Stimulated activated CD4-positive, alpha-beta T cell treated with anti-CD3 and anti-CD28 coated beads, Interleukin-1b, Interleukin-23, amount 100 ng/mL, for 1 hour (primary cell): ENCODE measurements at places on chromosomes 7 and 10.

DNA sequence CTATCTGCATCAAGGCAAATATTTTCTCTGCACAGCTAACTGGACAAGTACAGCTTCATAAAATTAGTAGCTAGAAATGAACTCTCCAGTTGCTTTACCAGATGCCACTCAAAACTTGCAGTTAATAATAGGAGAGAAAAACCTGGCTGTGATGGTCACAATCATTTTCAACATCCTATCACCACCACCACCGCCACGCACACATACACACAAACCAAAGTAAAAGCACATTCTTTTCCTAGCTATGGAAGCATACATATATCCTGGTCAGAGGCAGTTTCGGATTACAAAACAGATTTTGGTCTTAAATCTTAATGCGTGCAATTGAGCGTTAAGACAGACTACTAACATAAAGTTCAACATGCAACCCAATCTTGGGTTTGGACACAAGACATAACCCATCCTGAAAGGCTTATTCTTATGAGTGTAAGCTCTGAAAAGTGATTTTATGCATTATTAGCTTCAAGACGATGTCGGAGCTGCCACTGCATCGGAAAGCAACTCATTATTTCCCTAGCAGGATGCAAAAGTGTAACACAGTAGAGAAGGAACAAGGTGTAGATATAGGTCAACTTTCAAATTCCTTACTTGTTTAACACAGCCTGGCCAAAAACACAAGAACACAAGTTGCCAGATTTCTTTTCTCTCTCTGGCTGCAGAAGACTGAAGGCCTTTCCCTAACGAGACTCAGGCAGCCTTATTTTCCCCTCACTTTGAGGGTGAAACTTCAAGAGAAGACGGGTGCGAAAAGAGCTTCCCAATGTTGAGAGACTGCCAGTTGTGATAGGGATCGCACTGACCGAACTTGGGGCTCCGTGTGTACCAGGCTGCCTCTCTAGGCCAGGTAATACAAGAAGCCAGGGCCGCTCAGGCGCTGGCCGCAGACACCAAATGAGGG, 1.2 kb downstream of the CACUL1 start:
- no peak for DNase-seq

GRCh38 chr7:19117091-19117869, at the start of gene TWIST1:
Gene TWIST1 (minus strand): TSS chr7:19117636. CDS start chr7:19117321, 315 bp downstream.
- no peak for DNase-seq

- DNase-seq, result no peak
Measured at GRCh38 chr10:131109726-131110125, 201.8 kb downstream of the TCERG1L start.

DNA sequence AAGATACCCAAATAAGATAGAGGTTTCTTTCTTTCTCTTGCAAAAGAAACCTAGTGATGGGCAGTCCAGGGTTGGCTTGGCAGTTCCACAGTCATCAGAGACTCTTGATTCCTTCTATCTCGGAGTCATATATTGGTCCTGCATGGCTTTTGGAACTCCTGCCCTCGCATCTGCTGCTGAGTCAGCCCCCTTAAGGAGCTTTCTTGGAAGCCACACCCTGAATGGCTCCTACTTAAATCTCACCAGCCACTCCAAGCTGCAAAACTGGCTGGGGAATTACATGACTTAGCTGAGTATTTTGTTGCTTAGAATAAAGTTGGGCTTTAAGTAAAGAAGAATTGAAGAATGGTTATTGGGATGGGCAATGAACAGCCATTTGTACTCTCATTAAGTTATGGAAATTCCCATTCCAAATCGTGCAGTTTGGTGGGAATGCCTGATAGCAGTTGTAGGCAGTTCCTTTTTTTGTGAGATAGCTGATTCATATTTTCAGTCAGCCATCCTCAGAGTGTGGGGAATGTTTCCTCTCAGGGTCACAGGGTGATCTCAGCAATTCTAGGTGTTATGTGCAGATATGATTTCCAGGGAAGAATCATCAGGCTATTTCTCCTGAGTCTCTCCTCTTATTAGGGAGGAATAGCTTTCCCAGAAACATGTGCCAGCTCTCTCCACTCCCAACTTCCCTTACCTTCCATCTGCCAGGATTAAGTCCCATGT, 209.9 kb downstream of the BBS9 start:
- no peak for DNase-seq

GRCh38 chr10:86632009-86632800, 22.1 kb upstream of the OPN4 start:
- no peak for DNase-seq
